ENCODE measurements at places on chromosomes 6 and 20.

DNA sequence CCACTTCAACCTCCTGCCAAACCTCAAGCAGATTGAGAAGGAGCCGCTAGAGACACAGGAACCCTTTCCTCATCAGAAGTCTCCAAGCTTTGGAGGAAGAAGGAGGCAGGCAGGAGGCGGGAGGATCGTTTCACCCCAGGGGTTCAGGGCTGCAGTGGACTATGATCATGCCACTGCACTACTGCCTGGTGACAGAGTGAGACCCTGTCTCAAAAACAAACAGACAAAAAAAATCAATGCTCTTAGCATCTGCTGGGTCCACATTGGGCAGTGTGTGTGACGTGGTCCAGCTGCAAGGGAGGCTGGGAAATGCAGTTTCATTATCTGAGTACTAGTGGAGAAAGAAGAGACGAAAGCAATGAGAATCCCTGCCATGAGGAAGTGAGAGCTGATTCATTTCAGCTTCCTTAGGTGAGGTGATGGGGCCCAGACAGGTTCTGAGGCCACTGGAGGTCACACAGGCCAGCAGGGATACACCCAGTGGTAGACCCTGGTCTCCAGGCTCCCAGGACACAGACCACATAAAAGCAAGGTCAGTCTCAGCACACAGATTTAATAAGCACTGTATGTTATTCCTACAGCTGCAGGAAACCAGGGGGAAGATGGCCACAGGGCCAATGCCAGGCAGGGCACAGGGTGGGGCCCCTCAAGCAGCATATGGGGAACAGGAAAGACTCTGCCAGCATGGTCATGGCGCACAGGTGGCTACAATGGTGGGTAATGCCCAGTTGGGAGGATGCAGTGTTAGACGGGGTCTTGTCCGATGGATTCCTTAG lies 4.3 kb downstream of the GFRA4 start:
- DNase-seq = peak; percentile 48

- no peak for DNase-seq
Measured at GRCh38 chr6:121810158-121811032, 374.9 kb downstream of the GJA1 start.

DNA sequence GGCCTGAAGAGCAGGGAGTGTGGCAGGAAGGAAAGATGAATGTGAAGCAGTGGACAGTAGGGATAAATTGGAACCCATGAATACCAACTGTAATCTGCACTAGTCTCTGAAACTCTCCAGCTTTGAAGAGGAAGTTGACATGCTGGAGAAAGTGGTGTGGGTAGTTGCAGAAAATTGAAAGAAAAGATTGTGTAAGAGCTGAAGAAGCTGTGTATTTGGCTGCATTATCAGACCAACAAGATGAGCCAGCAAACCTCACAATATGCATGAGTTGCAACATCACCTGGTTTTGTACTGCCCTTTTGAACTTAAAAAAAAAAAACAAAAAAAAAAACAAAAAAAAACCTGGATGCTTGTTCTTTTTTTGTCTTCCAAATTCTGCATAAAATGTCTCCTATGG lies 921.9 kb upstream of the EYS start:
- DNase-seq = no peak

DNA sequence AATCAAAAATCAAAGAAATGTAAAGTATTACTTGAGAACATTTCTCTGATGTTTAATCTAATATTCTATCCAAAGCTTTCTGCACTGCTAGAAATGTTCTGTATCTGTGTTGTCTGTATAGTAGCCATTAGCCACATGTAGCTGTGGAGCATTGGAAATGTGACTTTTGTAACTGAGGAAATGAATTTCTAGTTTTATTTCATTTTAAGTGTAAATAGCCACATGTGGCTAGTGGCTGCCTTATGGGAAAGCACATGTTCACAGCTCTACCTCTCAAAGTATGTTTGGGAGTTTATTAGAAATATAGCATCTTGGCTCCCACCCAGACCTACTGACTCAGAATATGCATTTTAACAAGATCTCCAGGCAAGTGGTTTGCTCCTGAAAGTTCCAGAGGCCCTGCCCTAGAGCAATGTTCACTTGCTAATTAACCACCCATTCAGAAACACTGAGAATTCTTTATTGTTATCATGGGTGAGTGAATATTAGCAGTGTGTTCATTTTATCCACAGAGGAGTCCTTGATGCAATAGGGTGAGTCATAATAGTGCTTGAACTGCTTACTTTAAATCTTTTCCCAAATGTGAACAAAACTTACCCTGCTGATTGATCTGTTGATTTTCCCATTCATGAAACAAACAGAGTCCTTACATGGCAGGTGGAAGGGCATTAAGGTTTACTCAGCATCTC lies 282.7 kb downstream of the PLCB1 start:
- no peak for DNase-seq

DNA sequence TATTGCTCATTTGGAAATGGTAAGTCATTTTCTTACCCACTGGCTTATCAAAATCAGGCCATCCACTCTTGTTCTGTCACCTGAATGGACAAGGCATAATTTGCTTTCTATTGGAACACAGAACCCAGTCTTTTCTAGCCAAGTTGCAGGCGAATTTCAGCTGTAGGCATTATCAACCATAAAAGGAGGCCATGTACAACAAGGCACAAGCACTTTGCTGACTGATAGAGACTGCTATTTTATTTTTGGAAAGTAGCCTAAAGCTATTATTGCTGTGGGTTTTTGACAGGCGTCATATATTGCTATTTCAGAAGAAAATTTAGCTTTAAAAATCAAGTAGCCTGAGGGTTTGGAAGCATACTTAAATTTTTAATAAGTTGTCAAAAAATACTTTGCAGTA lies 344.2 kb downstream of the HDGFL1 start:
- DNase-seq = no peak

- no peak for DNase-seq
Measured at GRCh38 chr6:148723484-148723883, 23.3 kb upstream of the UST start.

DNA sequence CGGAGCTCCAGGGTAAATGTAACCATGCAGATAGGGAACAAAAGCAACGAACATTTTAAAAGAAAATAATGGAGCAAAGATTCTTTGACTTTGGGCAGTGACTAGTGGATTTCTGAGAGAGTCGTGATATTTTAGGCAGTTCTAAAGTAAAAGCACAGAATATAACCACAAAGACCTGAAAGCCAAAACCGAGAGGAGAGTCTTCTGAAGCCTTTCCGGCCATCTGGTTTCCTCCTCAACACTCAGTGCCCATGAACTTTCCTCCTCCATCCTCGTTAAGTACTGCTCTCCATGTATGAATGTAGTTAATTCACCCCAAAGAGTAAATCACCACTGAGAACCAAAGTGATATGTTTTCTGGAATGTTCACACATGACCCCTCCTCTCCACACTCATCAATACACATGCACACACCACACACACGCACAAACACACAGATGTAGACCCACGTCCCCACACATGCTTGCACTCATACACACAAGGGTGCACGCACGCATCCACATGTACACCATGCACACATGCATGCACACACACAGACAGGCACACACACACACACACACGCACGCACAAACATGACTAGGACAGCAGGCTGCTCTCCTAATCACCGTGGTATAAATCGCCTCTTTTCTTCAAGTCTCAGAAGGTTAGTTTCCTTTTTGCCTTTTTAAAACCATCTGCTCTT lies 109.5 kb downstream of the MYLK4 start:
- no peak for DNase-seq

DNA sequence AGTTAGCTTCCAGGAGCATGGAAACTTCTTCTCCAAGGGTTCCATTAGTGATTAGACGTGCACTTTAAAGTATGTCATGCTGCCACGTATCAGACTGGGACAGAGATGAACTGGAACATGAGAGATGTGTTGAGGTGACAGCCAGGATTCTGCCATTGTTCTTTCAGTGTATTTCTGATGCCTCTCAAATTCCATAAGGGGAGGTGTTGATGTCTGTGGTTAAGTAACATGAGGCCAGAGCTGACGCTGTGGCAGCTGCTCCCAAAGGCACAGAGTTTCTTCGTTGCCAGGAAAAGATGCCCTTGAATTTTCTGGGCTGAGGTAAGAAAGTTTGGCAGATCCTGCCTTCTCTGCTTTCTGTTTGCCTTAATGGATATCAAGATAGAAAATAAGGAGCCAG lies 63.5 kb downstream of the TRMT6 start:
- DNase-seq = no peak

DNA sequence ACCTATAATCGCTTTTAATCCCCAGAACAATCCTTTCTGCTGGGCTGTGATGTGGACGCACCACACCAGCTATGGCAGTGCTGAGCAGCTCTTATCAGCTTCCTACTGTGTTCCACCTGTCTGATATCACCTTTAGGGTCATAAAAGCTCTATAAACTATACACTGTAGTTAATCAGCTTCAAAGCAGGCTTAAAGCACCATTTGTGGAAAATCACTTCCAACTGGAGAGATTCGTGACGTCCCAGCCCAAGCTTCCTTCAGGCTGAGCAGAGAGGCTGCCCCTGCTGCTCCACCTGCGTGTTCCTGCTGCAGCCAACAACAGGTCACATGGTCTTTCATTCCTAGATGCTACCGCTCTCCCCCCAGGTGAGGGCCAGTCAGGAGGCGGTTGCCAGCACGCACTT lies 156.5 kb downstream of the SMOC2 start:
- no peak for DNase-seq

- DNase-seq = peak; percentile 77
Measured at GRCh38 chr6:99151634-99152346, 197.7 kb downstream of the FAXC start.

DNA sequence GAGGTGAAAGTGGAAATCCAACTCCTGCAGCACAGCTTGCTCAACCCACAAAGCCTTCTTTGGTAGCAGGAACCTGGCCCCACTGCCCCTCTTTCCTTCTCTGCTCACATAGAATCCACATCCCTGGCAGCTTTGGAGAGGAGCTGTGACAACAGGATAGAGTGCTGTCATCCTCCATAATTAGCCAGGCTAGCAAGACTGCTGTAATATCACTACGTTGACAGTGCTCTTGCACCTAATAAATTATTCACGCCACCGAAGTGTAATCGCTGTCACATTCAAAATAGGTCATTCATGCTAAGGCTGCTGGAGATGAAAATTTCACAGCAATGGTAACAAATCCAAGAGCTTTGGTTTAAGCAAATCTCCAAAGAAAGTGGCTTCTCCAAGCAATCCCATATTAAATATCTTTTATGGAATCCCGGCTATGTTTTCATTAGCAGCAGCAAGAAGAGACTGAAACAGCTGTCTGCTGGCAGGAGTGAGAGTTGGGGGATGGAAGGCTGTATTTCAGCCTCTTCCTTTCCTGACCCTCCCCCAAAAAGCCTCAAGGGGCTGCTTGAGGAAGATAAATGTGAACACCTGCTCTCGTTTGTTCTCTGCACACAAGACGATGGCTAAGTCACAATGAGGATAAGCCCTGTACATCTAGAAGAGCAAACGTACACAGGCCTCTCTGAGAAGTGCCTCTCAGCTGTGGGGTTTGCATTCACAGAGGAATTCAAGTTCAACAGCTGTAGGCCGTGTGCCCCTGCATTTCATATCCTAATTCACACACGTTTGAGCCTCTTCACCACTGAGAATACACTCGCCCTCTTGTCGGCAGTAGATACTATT lies 16.5 kb downstream of the RIPOR2 start:
- DNase-seq = no peak

DNA sequence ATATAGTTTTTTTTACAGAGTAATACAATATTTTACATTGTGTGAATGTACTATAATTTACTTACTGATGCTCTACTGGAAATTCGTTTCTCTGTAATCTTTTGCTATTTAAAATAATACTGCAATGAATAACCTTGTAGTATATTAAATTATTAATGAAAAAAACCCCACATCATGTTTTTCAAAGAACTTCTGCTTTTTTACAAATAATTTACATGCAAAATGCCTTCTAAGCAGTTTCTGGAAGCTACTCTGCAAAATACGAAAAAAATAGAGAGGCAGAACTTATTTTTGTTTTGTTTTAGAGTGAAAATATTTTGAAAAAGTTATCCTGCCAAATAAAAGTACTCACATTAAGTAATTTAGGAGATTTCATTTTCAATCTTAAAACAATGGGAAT lies 165.8 kb upstream of the SIM1 start:
- no peak for DNase-seq

- DNase-seq = peak; percentile 84
Measured at GRCh38 chr6:11144393-11144851, 32.9 kb upstream of the ERVFRD-1 start.

DNA sequence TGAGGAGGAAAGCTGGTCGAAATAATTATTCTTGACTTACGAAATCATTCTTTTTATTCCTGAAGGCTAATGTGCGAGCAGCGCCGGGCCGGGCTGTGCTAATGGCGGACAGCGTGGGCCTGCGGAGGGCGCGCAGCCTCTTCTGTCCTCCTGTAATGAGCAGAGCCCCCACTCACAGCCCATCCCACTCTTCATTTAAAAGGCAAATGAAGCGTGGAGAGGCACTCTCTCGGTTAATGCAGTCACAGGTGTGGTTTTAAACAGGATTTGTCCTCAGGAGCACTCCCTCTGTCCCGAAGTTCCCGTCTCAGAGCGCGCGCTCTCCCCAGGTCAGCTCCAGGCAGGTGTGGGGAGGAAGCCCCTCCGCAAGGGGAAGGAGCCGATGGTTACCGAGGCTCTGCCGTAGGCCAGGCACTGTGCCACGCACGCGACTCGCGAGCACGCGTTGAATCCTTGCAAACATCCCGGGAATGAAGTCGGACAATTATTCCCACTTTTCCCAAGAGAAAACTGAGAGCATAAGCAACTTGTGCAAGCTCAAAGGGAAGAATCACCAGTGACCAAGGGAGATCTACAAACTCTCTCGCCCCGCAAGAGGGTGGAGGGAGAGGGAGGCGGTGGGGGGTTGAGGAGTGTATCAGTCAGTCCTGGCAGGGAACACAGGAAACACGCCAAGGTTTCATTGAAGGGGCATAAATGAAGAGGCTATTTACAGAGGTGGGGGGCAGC lies 35.5 kb upstream of the ZFAND3 start:
- peak; percentile 68 for DNase-seq

- DNase-seq = no peak
Measured at GRCh38 chr6:22142856-22143255, 154.0 kb downstream of the PRL start.

- DNase-seq = no peak
Measured at GRCh38 chr6:158758451-158758860, 60.7 kb downstream of the EZR start.

DNA sequence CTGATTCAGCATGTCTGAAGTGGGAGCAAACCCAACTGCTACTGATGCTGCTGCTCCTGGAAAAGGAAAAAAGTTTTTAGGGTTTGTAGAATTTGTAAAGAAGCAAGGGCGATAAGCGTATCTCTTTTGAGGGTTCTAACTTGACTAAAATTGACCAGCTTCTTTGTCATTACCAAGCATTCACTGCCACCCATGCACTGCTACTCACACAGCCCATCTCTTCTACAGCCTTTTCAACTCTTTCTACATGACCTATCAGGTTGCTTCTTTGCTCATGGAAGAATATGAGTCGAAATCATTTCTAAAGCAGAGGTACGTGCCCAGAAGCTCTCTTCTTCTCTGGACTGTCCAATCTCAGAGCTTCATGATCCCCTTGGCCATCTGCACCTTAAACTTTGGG lies 570.9 kb downstream of the EPHA7 start:
- DNase-seq = no peak

DNA sequence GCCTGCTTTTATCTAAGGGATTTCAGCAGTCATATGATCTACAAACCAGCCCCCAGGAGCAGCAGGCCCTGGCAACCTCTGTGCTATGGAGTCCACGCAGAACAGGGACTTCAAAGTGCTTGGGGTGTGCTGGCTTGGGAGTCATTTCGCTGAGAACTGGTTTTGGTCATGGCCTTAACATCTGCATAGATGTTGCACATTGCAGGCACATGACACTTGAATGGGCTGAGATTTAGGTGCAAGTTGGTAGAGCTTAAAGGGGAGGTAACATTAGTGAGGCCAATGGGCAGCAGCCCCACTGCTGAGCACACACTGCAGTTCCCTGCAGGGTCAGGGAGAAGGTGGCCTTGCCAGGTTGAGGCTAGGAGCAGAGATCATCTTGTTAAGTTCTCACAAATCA lies 43.6 kb downstream of the RREB1 start:
- peak; percentile 47 for DNase-seq
